Activated T-helper 17 cell treated with anti-CD3 and anti-CD28 coated beads, Interleukin-2, amount 50 U/mL, for 72 hours (primary cell): ENCODE measurements at places on chromosomes 5 and 9.

GRCh38 chr5:93580927-93581445, at the start of gene NR2F1-AS1:
Gene NR2F1-AS1 (minus strand): TSS chr5:93581219.
- ATAC-seq: peak; percentile 41

DNA sequence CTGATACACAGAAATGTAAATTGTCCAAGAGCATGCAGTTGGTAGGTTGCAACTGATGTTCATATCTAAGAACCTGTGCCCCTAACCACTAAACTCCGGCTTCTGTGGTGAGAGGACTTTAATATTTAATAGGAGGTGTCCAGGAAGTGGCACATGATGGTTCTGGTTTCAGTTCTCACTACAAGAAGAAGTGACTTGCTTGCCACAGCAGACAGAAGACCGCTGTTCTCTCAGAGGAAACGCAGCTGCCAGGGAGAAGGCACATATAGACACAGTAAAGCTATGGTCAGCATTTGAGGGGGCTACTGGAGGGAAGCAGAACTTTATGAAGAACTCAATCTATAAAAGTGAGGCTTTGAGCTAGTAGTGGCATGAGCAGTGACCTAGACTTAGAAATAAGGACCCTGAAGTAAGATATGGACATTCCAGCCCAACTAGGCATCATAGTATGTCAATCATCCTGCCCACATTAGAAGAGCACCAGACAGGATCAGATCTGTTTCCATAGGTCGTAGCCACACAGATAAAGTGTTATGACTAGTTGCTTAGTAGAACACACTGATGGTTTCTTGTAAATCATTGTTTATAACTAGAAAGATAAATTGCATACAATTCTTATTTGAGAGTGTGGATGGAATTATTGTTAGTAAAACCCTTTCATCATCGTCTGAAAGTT, 36.4 kb upstream of the DAB2 start:
- no peak for ATAC-seq

GRCh38 chr9:219670-220365, 5.2 kb downstream of the DOCK8 start:
- ATAC-seq: no peak

DNA sequence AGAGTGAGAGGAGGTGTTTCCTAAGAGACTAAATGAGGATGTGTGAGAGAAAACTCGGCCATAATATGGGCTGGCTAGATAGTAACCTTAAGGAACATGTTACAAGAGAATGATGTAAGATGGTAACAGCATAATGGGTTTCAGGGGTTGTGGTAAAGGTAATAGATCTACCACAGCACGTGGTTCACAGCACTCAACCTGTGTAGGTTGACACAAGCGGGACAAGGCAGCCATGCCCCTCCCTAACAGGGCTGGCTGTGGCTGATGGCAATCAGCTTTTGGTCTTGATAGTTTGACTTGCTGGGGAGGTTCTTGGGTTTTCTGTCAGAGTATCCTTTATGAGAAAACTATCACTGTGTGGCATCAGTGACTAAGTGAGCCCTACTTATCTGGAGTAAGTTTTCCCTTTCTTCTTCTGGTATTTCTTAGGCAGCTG, 138.6 kb downstream of the TRIO start:
- ATAC-seq: peak; percentile 71

DNA sequence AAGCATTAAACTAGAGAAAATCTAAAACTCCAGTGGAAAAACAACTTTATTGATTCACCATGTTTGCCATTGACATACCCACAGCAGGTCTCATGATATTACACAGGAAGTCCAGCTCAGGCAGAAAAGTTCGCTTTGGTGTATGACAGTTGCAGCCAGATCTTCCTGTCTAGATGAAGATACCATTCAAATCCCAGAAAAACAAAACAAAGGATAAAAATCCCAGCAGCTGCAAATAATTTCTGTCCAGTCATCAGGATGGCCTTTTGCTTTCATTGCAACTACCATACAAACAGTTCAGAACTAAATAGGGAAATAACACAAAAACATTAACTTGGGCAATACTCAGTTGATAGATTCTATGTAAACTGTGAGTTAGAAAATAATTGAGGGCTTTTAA, 136.0 kb upstream of the NREP start:
- ATAC-seq: no peak

DNA sequence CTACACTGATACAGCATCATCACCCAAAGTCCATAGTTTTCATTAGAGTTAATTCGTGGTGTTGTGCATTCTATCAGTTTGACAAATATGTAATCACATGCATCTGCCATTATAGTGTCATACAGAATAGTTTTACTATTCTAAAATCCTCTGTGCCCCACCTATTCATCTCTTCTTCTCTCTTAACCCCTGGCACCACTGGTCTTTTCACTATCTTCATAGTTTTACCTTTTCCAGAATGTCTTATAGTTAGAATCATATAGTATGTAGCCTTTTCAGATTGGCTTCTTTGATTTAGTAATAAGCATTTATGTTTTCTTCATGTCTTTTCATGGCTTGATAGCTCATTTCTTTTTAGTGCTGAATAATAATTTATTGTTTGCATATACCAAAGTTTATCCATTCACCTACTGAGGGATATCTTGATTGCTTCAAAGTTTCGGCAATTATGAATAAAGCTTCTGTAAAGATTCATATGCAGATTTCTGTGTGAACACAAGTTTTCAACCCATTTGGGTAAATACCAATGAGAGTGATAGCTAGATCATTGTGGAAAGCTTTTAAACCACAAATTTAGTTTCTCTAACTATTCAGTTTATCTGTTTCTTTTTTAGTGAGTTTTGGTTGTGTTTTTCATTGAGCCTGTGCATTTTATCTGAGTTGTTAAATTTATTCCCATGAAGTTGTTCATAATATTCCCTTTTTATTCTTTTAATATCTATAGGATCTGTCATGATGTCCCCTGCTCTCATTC, 84.9 kb downstream of the RALGPS1 start:
- ATAC-seq: peak; percentile 76

DNA sequence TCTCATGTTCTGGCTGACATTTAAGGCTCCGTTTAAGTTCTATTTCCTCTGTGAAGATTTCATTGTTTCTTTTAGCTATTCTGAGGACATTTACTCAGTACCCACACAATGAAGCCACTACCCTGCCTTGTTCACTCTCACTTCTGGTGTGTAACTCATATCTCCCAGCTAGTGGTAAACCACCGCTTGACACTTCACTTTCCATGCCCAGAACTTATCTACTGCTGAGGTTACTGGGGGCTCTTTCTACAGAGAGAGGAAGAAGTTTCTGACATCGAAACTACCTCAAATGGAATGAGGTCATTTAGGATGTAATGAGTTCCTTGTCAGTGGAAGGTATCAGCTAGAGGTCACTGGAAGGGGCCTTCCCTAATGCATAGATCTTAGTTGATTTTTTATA, 501.5 kb downstream of the DMAC1 start:
- ATAC-seq: peak; percentile 93
